ENCODE measurements at places on chromosomes 7 and 10. TPM values are rescaled to one million over a fixed set of nuclear protein-coding genes. Genes with fewer than 3 reads are reported as not detected.

DNA sequence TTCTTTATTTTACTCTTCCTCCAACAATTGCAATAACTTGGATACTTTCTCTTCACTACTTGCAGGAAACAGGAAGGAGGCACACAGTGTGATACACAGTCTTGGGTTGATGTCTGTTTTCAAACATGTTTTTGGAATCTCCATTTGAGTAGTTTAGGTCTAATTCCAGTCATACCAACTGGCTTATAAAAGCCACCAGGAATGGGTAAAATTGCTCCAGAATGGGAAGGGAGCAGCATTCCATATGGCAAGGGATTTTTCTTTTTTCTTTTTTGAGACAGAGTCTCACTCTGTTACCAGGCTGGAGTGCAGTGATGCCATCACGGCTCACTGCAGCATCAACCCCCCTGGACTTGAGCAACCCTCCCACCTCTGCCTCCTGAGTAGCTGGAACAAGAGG, 545.1 kb upstream of the GALNT17 start:
- no peak for DNase-seq

- no peak for DNase-seq
Observed at GRCh38 chr10:30371954-30372353, 22.9 kb upstream of the MTPAP start.

- DNase-seq: peak; percentile 58
Observed at GRCh38 chr10:77004917-77005564, 632.6 kb downstream of the KCNMA1 start.

Gene PNLIP
- 1.1 TPM for total RNA-seq

Gene NANOS1
- total RNA-seq: 0.89 TPM

Gene NEUROG3
- not detected for total RNA-seq

- DNase-seq: no peak
Observed at GRCh38 chr10:96987842-96988175, 155.7 kb downstream of the LCOR start.

GRCh38 chr7:20199015-20199737, 18.0 kb downstream of the MACC1 start:
- DNase-seq: peak; percentile 76

DNA sequence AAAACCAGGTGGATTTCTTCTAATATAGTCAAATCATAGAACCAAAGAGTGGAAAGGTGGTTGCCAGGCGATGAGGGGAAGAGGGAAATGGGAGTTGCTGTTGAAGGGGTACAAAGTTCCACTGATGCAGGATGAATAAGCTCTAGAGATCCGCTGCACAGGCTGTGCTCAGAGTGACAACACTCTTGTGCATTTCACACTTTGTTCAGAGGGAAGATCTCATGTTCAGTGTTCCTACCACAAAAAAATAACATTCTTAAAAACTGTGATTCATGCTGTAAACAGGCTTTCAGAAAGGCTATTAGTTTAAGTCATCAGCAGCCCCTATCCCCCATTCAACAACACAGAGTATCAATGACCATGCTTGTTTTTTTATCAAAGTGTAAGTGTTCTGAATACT, 213.8 kb downstream of the COBL start:
- no peak for DNase-seq

- no peak for DNase-seq
Observed at GRCh38 chr10:47238331-47239095, 61.5 kb upstream of the GDF10 start.

GRCh38 chr7:134121632-134122139, 5.5 kb upstream of the LRGUK start:
- no peak for DNase-seq

DNA sequence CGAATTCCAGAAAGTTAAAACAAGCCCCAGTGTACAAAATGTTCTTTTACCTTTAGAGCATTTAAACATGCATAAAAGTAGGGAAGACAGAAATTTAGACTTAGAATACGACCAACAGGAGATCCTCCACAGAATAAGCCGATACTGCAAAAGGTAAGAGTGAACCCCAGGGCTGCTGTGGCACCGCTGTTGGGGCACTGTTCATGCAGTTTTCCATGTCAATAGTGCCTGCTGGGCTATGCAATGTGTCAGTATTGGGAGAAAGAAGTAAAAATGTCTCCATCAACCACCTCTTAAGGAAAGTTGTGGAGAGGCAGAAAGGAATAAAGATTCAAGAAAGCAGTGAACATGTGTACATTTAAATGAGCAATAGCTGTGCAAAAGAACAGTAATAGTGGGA, 326.5 kb upstream of the SEMA3C start:
- DNase-seq: no peak

Gene MUC3A
- total RNA-seq: 2.6 TPM

DNA sequence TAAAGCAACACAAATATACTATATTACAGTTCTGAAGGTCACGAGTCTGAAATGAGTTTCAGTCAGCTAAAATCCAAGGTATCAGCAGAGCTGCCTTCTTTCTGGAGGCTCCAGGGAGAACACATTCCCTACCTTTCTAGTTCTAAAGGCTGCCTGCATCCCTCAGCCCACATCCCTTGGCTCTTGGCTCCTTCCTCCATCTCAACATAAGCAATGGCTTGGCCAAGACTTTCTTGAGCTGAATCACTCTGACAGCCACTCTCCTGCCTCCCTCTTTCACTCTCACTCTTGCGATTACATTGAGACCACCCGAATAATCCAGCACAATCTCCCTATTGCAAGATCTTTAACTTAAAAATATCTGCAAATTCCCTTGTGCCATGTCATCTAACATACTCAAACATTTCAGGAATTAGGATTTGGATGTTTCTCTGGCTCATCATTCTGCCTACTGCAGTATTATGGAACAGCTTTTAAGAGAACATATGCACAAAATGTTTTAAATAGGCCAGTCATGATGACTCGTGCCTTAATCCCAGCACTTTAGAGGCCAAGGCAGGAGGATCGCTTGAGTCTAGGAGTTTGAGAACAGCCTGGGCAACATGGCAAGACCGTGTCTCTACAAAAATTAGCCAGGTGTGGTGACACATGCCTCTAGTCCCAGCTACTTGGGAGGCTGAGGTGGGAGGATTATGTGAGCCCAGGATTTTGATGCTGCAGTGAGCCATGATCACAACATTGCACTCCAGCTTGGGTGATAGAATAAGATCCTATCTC, 144.2 kb upstream of the VSTM2A start:
- no peak for DNase-seq

GRCh38 chr7:152760854-152761748, 1.5 kb downstream of the ACTR3B start:
- no peak for DNase-seq

Gene HOXA10
- total RNA-seq: not detected

GRCh38 chr10:44051584-44052385, 333.1 kb downstream of the CXCL12 start:
- no peak for DNase-seq
